NCI-H1417 treated with DMSO at 0.1 percent for 48 hours (cell line): ENCODE measurements at places on chromosomes 3 and 15.

GRCh38 chr3:18494251-18494650, 69.1 kb upstream of the SATB1 start:
- no peak for DNase-seq

DNA sequence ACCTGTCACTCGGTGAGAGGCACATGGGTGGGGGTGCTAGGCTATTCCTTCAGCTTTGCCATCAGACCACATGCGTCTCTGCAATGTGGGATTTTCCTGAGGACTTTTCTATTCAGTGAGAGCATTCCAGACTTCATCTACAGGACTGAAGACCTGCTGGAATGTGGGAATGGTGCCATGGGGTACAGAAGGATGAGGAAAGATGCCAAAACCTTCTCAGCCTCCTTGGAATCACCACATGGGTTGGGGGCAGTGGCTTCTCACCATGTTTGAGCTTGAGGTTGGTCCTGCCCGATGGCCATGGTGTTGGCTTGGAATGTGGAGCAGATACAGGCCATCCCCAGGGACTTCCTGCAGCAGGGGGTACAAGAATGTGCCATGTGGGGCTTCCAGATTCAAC, 80.9 kb upstream of the KLF13 start:
- no peak for DNase-seq

DNA sequence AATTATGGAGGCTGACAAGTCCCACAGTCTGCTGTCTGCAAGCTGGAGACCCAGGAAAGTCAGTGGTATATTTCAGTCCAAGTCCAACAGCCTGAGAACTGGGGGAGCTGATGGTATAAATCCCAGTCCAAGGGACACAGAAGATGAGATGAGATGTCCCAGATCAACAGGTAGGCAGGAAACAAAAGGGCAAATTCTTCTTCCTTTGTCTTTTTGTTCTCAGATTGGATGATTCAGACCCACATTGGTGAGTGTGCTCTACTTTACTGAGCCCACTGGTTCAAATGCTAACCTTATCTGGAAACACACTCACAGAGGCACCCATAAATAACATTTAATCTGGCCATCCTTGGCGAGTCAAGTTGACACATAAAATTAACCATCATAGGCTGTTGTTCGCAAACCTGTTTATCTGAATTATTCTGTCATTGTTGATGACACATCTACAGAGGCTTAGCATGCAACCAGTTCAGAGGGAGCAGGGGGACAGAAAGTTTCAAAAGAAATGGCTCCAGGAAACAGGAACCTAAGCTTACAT, 62.7 kb upstream of the ITGA11 start:
- DNase-seq, result no peak

GRCh38 chr15:72820278-72820677, 36.7 kb upstream of the ADPGK start:
- no peak for DNase-seq

DNA sequence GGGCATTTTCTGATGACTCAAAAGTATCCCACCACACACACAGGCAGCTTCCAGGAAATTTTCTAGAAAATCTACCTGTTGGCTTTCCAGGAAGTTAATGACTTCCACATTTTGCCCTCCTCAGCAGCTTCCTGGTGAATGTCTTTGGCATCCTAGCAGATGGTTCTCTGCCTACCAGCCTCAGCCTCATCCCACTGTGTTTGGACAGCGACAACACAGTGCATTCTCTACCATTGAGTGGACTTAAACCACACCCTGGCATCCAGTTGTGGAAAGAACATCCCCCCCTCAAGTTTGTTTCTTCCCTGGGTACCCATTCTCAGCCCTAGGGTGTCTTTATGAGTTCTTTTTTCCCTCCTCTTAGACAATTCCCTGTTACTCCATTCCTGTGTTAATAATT, 50.8 kb upstream of the GADL1 start:
- no peak for DNase-seq
